ENCODE measurements at places on chromosomes 3 and 15.

- DNase-seq, result no peak
These were observed 12.6 kb upstream of the ADPGK start for GRCh38 chr15:72796210-72796514.

GRCh38 chr3:15521573-15521965, at the start of gene COLQ:
COLQ (minus strand) TSS chr3:15521706; CDS start chr3:15521625, 81 bp downstream.
- DNase-seq, result no peak

DNA sequence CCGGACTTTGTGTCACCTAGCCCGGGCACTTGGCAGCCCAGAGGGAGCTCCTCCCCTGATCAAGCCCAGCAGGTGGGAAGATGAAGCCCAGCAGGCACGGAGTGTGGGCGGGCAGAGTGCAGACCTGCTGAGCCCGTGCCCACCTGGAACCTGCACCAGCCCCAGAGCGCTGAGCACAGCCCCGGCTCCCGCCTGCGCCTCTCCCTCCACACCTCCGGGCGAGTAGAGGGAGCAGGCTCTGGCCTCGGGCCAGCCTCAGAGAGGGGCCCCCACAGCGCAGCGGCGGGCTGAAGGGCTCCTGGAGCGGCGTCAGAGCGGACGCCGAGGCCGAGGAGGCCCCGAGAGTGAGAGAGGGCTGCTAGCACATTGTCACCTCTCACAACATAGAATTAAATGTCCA, 257.7 kb downstream of the VGLL3 start:
- no peak for DNase-seq

DNA sequence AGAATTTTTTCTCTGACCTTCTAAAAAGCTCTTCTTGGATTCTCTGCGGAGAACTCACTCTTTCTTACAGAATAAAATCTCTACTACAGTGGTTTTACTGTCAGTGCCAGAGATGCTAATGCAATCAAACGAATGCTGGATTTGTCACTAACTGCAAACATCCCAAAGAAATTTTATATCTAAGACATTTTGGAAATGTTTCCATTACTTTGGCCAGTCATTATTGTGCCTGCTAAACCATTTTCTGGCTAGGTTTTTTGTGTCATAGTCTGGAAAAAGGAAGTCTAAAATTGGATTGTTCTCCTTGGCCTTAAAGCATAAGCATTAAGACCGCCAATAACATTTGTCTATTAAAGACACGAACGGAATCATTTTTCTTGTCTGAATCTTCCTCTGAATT, 54.0 kb downstream of the PLOD2 start:
- DNase-seq, result no peak

DNA sequence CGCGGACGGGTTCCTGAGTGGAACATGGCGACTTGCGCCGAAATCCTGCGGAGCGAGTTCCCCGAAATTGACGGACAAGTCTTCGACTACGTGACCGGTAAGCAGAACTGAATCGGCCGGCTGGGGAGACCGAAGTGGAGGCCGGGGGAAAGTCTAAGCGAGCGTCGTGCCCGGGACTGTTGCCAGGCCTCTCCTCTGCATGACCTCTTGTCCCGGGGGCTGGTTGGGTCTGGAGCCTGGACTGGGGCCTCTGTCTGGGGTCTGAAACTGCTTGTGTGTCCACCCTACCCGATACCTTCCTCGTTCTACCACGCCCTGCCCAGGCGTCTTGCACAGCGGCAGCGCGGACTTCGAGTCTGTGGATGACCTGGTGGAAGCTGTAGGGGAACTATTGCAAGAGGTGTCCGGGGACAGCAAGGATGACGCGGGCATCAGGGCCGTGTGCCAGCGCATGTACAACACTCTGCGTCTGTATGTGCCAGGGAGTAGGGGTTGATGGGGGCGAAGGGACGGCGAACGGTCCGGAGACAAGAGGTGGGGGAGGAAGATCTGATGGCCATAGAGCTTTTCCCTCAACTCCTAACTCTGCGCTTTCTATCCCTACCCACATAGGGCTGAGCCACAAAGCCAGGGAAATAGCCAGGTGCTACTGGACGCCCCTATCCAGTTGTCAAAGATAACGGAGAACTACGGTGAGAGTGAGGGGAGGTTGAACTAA, at the start of gene ABCF3:
ABCF3 (plus strand) TSS at position 16 of the 718 bp plus-strand sequence; CDS start at position 25, 9 bp downstream.
- DNase-seq, result no peak

GRCh38 chr3:15228147-15228546, 22.1 kb downstream of the CAPN7 start:
- DNase-seq, result no peak

DNA sequence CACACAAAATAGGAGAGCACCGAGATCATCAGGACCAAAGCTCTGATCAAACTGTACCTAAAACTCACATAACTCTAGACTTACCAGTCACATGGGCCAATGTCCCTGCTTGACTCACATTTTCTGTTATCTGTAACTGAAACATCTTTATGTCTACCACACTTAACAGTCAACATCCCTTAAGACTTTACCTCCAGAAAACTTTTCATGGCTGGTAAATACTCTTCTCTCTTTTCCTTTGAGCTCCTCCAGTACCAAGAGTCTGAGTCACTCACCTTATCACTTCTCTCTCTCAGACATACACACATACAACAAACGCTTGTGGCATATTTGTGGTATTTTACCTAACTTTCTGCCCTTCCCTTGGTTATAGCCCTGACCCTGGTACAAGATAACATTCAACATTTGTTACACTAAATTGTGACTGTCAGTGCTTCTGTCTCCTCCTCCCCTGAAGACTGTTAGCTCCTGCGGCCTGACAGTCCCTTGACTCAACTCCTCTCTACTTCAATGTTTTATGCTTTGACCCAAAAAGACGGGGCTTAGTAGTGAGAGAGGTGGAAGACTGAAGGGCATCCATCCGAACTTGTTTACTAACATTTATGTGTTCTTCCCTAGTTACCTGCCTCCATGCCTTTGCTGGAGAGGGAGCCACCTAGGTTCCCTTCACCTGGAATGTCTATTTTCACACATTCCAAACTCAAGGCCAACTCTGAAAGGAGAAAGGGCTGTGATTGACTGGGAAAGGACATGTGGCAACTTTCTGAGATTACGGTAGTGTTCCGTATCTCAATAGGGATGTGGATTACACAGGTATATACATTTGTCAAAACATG, 3.7 kb upstream of the EFHB start:
- no peak for DNase-seq

Data from cortex of kidney (tissue), 1 donor.